CD4-positive, alpha-beta T cell treated with Interleukin-1 beta for 1 hour (primary cell): ENCODE measurements at places on chromosomes 12 and 14.

DNA sequence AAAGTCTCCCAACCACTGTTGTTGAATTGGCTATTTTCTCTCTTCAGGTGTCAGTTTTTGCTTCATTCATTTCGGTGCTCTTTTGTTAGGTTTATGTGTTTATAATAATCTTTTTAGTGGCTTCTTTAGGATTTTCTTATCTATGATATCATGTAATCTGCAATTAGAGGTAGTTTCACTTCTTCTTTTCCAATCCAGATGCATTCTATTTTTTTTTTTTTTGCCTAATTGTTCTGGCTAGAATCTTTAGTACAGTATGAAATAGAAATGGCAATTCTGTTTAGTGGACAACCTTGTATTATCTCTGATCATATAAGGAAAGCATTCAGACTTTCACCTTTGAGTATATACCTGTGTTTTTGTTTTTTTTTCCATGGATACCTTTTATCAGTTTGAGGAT lies 17.4 kb downstream of the CNOT2 start:
- DNase-seq, result no peak

- no peak for DNase-seq
These were observed 73.8 kb downstream of the ACADS start for GRCh38 chr12:120799243-120800045.

GRCh38 chr14:85468816-85469215 lies 61.1 kb upstream of the FLRT2 start:
- no peak for DNase-seq

DNA sequence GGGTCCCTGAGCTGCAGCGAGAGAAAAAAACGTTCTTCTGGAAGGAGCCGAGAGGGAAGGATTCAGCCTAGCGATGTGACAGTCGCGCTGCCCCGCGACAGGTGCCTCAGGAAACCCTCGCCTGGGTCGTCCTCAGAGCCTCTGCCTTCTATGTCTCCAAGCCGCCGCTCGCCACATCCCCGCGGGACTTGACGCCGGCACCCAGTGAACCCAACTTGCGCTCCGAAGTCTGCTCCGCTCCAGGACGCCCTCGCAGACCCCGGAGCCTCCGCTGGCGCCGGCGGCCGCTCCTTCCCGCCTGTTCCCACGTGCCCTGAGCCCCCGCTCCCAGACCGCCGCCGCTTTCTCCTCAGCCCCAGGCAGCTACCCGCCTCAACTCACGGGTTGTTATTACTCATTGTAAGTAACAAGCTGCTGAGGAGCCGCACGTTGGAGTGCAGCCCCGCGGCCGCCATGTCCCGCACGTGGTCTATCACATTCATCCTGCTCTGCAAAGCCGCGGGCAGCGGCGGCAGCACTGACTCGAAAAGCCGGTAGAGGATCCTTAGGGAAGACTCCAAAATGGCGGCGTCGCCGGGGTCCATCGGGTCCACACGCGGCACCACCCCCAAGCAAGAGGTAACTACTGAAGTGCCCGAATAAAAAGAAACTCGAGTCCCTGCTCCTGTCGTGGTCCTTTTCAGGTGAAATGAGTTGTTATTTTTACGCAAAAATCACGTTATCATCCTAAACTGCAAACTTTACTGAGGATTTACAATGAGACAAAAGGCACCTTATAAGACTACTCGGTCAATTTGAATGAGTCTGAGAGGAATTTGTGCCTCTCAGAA lies at the start of gene ANAPC7:
Gene ANAPC7 (minus strand): TSS at position 563 of the 830 bp plus-strand sequence. CDS start 81 bp downstream, at position 482.
- peak; percentile 88 for DNase-seq

- DNase-seq, result no peak
These were observed 49.8 kb downstream of the NOC4L start for GRCh38 chr12:132194056-132194455.

GRCh38 chr14:50023671-50024490 lies 92.5 kb downstream of the VCPKMT start:
- DNase-seq, result no peak

- no peak for DNase-seq
These were observed 592.7 kb downstream of the ETNK1 start for GRCh38 chr12:23217667-23218066.

- DNase-seq, result no peak
These were observed 162.3 kb downstream of the PTCSC3 start for GRCh38 chr14:36014236-36014635.

DNA sequence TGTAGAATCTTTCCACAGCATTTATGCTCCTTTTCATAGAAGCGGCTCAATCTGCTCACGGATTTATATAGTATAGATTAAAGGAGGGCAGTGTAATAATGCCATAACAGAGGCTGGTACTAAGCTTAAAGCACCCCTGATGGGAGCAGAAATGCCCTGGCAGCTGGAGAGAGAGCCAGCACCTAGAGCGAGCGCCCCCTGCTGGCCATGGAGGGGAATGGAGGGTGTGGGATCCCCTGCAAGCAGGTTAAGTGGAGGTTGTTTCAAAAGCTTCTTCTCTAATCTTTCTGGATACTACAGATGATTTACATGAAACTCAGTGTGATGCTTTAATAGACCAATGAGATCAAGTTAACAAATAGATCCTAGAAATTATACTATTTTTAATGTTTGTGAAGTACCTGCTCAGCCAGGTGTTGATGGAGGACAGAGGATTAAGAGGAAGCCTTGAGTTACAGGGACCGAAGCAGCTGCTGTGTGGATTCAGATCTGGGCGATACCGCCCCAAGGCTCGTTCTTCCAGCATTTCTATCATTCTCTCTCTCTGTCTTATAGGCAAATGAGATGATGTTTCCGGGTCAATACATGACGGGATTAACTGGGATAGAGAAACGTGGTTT lies 1519.3 kb upstream of the TMEM132C start:
- DNase-seq, result peak; percentile 19

- DNase-seq, result no peak
These were observed 87.6 kb downstream of the PPP2R5C start for GRCh38 chr14:101849125-101849524.

GRCh38 chr14:64444984-64445845 lies 20.1 kb upstream of the AKAP5 start:
- peak; percentile 71 for DNase-seq

GRCh38 chr12:101995684-101996083 lies 66.1 kb downstream of the WASHC3 start:
- no peak for DNase-seq

DNA sequence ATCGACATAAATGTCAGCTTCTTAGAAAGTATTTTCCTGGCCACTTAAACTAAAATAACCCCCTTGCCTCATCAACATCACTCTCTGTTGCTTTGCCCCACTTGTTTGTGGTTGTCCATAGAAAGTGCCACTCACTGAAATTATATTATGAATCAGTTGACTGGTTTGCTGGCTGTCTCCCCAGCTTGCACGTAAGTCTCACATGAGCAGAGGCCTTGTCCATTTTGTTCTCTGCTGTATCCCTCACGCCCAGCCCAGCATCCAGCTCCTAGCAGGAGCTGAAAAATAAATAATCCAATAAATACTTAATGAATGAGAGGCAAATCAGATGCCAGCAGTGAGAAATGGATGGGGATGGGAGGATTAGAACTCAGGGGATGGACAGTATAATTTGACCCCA lies 159.3 kb downstream of the KSR2 start:
- DNase-seq, result no peak

- DNase-seq, result no peak
These were observed 381.7 kb upstream of the CCDC196 start for GRCh38 chr14:66104486-66104885.

GRCh38 chr14:57549765-57550420 lies 56.2 kb upstream of the CCDC198 start:
- no peak for DNase-seq

- no peak for DNase-seq
These were observed 117.3 kb upstream of the ARID2 start for GRCh38 chr12:45612044-45612794.

DNA sequence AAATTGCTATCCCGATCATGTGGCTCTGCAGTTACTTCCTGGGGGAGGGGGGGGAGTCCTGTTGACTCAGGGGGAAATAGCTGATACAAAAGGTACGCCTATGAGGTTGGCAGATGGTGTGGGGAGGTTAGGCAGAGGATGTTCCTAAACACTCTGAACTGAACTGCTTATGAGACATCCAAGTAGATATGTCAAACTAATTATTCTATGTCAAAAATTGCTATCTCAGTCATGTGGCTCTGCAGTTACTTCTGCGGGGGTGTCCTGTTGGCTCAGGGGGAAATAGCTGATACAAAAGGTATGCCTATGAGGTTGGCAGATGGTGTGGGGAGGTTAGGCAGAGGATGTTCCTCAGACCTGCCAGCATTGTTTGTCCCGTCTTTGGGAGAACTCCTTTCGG lies 5.1 kb upstream of the VCPKMT start:
- DNase-seq, result no peak

- DNase-seq, result no peak
These were observed 57.3 kb downstream of the NTN4 start for GRCh38 chr12:95733141-95733825.
